ENCODE measurements at places on chromosomes 2 and 18.

DNA sequence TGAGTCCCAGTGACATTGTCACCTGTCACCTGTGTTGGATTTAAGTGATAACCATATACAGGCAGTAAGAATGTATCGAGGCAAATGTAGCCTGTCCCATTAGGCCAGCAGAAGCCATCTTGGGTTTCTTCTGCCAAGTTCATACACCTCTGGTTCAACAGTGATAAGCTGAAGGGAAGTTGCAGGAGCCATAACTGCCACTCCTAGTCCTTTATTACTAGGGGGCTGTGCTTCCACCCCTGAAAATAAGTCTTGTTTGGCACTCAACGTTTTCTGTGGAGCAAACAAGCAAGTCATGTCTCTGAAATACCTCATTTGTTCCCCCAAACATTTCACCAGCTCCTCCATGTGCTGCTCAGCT, 58.1 kb upstream of the ALPP start:
- no peak for DNase-seq

DNA sequence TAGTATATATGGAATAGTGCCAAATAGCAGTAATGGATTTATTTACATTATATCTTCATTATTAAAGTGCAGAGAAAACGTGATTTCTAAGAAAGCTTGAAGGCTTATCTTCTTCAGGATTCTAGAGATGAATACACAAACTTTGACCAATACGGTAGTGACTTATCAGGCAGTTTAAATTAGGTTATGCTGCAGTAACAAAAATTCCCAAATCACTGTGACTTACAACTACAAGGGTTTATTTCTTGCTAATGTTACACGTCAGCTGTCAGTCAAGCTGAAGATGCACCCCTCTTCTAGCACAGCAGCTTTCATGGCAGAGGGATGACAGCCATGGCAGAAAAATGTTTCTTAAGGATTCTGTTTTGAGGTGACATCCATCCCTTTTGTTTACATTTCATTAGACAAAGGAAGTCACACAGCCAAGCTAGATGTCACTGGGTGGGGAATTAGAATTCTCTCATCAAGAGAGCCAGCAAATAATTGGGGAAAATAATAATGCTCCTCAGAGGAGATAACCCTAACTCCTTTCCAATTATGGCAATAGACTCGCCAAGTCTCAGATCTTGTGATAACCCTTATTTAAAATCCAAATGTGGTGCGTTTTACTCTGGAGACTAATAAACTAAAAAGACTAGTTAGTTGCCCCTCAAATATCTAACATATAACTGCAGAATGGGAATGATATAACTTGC, 268.3 kb upstream of the CYP26B1 start:
- no peak for DNase-seq

DNA sequence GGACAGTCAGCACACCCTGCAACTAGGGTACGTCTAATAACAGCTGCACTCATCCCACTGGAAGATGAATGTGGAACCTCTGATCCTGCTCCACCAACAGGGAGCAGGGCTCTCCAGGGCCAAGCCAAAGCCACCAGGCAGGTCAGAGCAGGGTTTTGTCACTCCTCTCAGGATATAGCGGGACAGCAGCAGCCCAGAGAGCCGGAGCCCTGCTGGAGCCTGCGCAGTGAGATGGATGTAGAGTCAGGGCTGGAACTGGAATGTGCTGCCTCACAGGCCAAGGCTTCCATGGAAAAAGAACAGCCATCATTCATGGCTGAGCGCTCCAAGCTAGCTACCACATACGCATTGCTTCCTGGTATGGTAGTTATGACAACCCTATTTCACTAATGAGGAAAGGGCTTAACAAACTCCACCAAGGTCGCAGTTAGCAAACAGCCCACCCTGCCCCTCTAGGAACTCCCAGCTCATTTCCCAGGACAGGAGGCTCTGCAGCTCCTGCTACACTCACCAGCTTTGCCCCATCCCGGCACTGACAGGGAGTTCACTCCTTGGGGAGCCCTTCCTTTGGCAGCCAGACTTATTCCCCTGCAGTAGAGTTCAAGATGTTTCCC, 85.2 kb downstream of the HS1BP3 start:
- no peak for DNase-seq

DNA sequence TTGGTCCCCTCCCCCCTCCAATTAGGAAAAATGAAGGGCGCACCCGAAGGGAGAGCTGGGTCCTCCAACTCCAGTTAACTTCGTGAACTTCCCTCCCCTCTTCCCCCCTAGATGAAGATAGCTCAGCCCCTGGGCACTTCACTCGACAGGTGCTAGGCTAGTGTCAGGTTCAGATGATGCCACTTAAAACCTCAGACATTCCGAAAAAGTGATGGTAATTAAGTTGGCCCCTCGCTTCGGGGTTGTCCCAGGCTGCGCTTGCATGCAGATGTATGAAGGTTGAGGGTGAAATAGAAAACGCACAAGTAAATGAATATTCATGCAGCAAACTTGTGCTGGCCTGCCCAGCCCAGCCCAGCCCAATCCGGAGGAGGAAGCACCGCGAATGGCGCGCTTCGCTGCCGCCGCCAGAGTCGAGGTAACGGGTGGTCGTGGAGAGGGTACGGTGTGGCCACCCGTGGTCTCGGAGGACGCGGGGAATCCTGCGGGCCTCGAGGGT, 3.0 kb upstream of the GBX2 start:
- no peak for DNase-seq

DNA sequence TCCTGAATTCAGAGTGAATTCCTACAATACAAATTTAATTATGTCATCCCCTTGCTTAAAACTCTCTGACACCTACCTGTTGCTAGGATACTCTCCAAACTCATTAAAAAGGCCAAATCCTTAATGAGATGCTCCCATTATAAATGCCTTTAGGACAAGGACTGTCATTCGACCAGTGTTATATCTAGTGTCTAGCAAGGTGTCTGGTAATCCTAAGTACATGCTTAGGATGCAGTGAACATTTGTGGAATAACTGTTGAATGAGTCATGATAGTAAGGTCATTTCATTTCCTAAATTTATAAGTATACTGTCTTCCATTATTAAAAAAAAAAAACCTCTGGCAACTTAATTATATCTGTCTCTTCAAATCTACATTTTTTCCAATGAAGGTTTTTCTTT, 588.9 kb upstream of the NRXN1 start:
- DNase-seq, result no peak

- DNase-seq, result no peak
Measured at GRCh38 chr18:73835656-73836364, 311.8 kb downstream of the FBXO15 start.

Measured in CD4-positive, alpha-beta T cell (primary cell).